ENCODE measurements at places on chromosomes 2 and 18.

GRCh38 chr2:95352310-95353054, 50.0 kb upstream of the FAHD2A start:
- no peak for DNase-seq

DNA sequence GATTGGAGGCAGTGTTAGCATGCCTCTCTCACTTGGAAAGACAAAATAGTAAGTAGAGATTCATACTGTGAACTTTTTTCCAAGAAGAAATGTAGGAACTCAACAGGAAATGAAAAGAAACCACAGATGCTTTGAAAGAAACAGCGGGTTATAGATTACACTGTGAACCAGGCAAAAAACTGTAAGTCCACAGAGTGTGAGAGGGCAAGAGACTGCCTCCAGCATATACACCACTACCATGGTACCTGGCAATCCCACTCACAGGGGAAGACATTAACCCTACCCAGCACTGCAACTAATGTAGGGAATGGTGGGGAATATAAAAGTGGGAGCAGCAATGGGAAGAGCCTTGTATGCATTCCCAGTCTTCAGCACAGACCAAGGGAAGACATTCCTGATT, 150.6 kb upstream of the GALNT5 start:
- no peak for DNase-seq

DNA sequence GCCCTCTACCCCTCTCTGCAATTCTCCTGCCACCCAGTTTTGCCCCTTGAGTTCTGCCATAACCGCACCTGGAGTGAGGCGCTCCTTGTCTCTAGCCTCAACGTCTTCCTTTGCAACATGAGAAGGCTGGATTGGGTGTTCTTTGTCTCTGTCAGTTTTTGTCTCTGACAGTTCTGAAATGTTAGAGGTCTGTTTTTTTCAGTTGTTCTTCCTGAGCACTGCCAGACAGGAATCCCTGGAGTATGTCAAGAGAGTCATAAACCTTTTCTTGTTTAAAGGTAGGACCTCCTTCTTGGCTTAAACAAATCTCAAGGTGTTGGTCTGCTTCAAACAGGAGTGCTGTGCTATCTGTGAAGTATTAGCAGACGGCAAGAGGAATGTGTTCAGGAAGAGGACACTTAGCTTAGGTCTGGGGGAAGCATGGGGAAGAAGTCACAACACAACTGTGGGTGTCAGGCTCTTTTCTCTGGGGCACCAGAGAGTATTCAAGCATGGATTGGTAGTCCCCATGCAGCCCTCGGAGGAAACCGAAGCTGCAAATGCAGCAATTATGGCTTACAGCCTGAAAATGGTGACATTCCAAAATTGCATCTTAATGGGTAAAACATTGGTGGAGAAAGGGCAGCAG, 32.3 kb downstream of the AFF3 start:
- DNase-seq: no peak

GRCh38 chr2:69180227-69180626, 167.2 kb downstream of the ANTXR1 start:
- no peak for DNase-seq

DNA sequence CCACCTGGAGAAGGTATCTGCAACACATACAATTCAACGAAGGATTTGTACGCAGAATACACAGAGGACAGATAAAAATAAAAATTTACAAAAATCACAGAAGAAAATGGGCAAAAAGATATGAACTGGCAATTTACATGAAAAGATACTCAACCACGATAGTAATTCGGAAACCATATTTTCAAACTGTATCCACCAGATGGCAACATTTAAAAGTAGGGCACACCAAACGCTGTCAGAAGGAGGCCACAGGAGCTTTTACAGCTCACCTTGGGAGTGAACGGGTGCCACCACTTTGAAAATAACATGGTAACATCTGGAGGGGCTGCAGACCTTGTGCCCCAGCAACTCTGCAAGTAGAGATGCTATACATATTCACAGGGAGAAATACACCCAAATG, 9.8 kb downstream of the KIF1A start:
- DNase-seq: no peak

GRCh38 chr2:215269397-215270117, 42.3 kb upstream of the ATIC start:
- DNase-seq: peak; percentile 40

GRCh38 chr2:41962922-41963622, 84.7 kb upstream of the PKDCC start:
- DNase-seq: no peak

DNA sequence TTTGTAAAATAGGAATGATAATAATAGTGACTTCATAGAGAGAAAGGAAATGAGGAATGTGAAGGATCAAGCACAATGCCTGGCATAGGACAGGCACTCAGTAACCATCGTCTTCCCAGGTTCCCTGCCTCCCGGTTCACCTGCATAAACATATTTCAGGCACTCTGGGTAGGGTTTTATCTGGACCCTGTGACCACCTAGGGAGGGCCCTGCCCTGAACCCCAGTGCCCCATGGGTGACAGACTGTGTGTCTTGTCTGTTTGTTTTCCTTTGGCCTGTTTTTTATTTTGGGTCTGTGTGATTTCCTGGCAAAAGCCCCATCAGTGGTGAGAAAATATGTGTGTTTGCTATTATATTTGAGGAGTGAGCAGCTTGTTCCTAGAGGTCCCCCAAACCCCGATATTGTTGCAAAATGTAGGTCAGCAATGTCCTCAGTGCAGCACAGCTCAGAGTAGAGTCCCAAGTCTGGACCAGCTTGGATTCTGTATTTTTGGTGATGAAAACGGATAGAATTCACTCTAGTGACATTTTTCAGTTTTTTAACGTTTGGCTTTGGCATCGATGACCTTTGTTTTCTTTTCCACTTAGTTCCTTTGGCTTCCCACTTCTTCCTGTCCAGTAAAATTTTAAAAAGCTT, 9.6 kb upstream of the NT5C1B start:
- no peak for DNase-seq

DNA sequence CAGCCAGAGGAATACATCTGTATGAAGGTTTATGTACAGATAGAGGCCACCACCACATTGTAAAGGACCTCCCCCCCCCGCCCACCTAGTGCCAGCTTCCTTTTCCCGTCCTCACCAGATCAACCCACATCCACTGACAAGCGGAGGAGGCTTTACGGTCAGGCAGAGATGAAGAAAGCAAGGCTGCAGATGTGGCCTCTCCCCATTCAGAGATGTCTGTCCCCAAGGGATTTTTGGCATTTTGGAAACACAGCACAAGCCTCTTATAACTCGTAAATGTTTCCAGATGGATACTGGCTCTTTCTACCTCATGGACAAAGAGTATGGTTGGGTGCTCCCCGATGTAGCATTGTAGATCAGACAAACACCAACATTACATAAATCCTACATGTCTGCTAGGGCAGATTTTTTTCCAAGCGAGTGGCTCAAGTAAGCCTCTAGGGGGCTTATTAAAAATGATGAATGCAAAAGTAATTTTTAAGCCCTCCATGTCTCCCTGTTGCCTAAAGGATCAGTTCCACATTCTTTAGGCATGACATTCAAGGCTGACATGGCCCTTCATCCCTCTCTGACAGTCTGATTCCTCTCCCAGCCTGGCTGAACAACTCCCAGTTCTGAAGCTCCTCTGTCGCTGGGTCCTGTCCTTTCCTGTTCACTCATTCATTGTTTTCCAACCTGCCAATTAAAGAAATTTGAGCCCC, 11.7 kb downstream of the VIT start:
- DNase-seq: no peak

GRCh38 chr2:18671363-18671762, 82.0 kb upstream of the NT5C1B start:
- no peak for DNase-seq

- peak; percentile 31 for DNase-seq
These were observed 19.5 kb downstream of the WIPF1 start for GRCh38 chr2:174577967-174578589.

Measured in T-helper 9 cell (primary cell).